ENCODE measurements at places on chromosomes 6 and 20. TPM values are rescaled to one million over a fixed set of nuclear protein-coding genes. Genes with fewer than 3 reads are reported as not detected.
A peak's percentile ranks its signal among the peaks of the same experiment; 100 is the strongest.

DNA sequence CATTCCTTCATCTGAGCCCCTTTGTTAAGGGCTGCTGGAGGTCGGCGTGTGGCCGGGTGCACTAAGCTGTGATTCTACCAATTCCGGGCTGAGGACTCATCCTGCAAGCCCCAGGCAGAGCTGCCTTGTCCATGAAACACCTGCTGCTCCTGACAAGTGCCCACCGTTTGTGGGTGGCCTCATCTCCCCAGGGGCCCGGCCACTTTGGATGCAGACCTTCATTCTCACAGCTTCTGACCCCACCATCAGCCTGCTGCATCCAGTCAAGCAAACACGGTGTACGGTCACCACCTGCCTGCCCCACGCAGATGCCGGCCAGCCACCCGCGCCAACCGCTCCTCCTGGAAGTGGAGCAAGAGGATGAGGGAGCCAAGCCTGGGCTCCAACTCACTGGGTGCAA lies 382.7 kb downstream of the THBS2 start:
- no peaks in the 10 kb centered on the region for H3K36me3 ChIP-seq
- peaks cover 2% of the 10 kb centered on the region for H3K27me3 ChIP-seq
- no peak overlapping the region for H3K4me3 ChIP-seq
- no peak for DNase-seq

Gene HLA-F
- total RNA-seq: 12.7 TPM

GRCh38 chr6:52900536-52900935 lies 9.0 kb downstream of the GSTA3 start:
- DNase-seq: no peak
- no peak overlapping the region for H3K27ac ChIP-seq
- H3K27me3 ChIP-seq: no peaks in the 10 kb centered on the region
- H3K4me3 ChIP-seq: no peak overlapping the region
- H3K4me1 ChIP-seq: no peaks in the 10 kb centered on the region
- H3K36me3 ChIP-seq: no peaks in the 10 kb centered on the region

Gene HNF4A
- total RNA-seq: not detected

- H3K4me3 ChIP-seq: no peak overlapping the region
- no peaks in the 10 kb centered on the region for H3K27me3 ChIP-seq
- DNase-seq: no peak
- peaks cover 6% of the 10 kb centered on the region for H3K4me1 ChIP-seq
- H3K36me3 ChIP-seq: no peaks in the 10 kb centered on the region
Observed at GRCh38 chr6:71393981-71394432, 105.4 kb downstream of the OGFRL1 start.

DNA sequence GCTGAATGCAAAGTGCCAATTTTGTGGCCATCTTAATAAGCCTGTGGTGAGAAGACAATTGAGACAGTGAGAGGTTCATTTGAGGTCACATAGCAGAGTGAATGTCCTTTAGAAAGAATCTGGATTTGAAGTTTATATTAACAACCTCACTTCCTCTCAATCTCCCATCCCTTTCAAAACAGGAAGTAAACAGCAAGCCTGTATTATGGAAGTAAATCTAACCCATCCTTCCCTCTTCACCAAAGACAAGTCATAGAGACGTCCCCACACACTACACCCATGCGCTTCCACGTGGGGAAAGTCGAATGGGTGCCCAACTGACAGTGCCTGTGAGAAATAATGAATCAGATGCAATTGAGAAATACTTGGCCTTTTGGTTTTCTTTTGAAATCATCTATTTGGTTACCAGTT lies 28.8 kb upstream of the CCND3 start:
- no peaks in the 10 kb centered on the region for H3K36me3 ChIP-seq
- H3K27ac ChIP-seq: no peak overlapping the region

Gene DNAH8
- total RNA-seq: 0.10 TPM

Gene CTCFL
- total RNA-seq: 0.28 TPM

DNA sequence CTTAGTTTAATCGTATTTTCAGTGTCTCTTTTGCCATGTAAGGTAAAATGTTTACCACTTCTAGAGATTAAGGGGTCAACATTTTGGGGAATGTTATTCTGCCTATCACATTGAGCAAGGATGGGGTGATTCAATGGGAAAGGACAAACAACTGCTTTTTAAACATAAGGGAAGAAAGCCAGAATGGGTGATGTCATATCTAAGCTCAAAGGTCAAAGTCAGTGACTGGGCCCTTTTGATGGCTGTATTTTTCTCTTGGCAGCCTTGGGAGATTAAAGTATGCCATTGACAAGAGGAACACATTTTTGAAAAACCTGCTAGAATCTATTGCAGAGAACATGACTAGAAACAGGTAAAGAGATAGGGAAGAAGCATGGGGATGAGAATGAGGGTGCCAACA lies 477.3 kb upstream of the IRAK1BP1 start:
- no peak overlapping the region for H3K27ac ChIP-seq
- H3K4me3 ChIP-seq: no peak overlapping the region
- no peaks in the 10 kb centered on the region for H3K36me3 ChIP-seq
- no peaks in the 10 kb centered on the region for H3K27me3 ChIP-seq

GRCh38 chr20:50188287-50188688 lies 2.3 kb upstream of the CEBPB start:
- peaks cover 22% of the 10 kb centered on the region for H3K4me1 ChIP-seq
- no peak overlapping the region for H3K4me3 ChIP-seq
- H3K27ac ChIP-seq: no peak overlapping the region
- H3K27me3 ChIP-seq: peaks cover 13% of the 10 kb centered on the region

Gene ADGRG6
- 42.2 TPM for total RNA-seq

GRCh38 chr20:57619051-57619831 lies 985 bp downstream of the ZBP1 start:
- H3K4me1 ChIP-seq: no peaks in the 10 kb centered on the region
- no peak for DNase-seq
- H3K4me3 ChIP-seq: no peak overlapping the region
- H3K27ac ChIP-seq: no peak overlapping the region
- no peaks in the 10 kb centered on the region for H3K36me3 ChIP-seq

Gene DZANK1
- 3.2 TPM for total RNA-seq

DNA sequence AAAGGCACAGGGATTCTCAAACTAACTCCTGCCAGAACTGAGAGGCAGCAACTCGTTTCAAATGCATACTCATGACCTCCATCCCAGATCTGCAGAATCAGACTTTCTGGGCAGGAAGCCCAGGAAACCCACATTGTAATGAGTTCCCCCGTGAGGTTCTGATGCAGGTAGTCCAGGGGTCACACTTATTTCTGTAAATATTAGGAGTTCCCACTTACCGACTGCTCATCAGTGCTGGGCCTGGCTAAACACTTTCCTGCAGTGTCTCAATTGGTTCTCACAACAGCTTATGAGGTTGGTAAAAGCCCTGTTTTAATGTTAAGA lies 11.6 kb downstream of the DUSP15 start:
- DNase-seq: no peak
- no peak overlapping the region for H3K27ac ChIP-seq
- no peak overlapping the region for H3K4me3 ChIP-seq
- H3K36me3 ChIP-seq: peaks cover 8% of the 10 kb centered on the region

Gene FOXP4
- 3.5 TPM for total RNA-seq

DNA sequence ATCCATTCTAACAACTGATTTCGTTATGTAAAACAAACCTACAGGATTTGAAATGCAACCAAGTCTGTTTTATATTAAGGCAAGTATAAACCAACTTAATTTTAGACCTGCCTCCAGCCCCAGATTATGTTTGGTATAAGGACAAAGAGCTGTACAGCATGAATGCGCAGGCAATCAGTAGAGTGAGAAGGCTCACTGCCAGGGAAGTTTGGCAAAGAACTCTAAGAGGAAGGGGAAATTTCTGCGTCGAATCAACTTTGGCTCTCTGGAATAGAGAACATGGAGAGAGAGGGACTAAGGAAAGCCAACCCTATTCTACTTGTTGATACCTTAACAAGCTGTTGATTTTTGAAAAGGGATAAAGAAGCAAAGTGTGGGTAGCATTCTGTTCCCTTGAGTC lies 96.9 kb upstream of the FOXO3 start:
- peaks cover 3% of the 10 kb centered on the region for H3K4me1 ChIP-seq
- no peaks in the 10 kb centered on the region for H3K36me3 ChIP-seq
- H3K4me3 ChIP-seq: no peak overlapping the region

GRCh38 chr6:57013521-57013926 lies 33.0 kb upstream of the KIAA1586 start:
- no peaks in the 10 kb centered on the region for H3K27me3 ChIP-seq
- no peak for DNase-seq
- no peak overlapping the region for H3K27ac ChIP-seq
- no peaks in the 10 kb centered on the region for H3K36me3 ChIP-seq
- H3K4me1 ChIP-seq: no peaks in the 10 kb centered on the region

DNA sequence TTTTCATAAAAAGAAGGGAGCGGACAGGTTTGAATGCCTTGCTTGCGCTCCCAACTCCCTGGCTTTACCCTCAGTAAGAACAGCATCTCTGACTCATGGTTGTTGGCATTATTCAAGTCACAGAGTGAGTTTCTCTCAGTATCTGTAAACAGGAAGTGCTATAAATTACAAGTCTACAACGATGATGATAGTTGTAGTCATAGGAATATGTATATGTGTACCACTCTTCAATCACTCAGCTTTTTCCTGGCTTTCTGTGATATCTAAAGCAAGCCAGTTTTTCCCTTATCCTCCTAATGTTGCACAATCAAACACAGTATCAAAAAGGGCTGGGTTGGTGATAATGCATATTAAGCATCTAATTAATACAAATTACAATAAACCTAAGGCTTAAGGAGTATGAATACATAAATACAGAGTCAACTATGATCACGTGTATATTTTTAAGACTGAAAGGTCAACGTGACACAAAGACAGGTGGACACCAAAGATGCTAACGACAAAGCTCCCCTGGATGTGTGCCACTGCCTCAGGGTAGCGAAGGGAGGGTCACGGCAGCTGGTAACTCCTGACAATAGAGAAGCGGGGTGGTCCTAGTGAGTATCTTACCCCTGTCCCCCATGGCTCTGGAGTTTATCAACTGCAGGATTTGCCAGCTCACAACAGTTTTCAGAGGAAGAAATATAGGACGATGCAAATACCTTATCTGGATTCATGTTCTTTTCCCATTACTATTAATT lies 202.8 kb downstream of the BTBD9 start:
- no peak overlapping the region for H3K27ac ChIP-seq
- no peaks in the 10 kb centered on the region for H3K36me3 ChIP-seq
- H3K4me1 ChIP-seq: no peaks in the 10 kb centered on the region
- H3K27me3 ChIP-seq: no peaks in the 10 kb centered on the region
- DNase-seq: no peak
- H3K4me3 ChIP-seq: no peak overlapping the region

- H3K27ac ChIP-seq: peak overlapping the region; percentile 67
Observed at GRCh38 chr6:108847738-108848115, 495 bp upstream of the ARMC2 start.

- H3K27ac ChIP-seq: no peak overlapping the region
- H3K4me1 ChIP-seq: no peaks in the 10 kb centered on the region
Observed at GRCh38 chr6:131107151-131107550, 28.1 kb upstream of the AKAP7 start.

- H3K36me3 ChIP-seq: peaks cover 6% of the 10 kb centered on the region
- H3K4me1 ChIP-seq: no peaks in the 10 kb centered on the region
- no peak overlapping the region for H3K27ac ChIP-seq
- no peaks in the 10 kb centered on the region for H3K27me3 ChIP-seq
- no peak for DNase-seq
Observed at GRCh38 chr6:43683708-43684455, 3.7 kb downstream of the MRPS18A start.

- no peaks in the 10 kb centered on the region for H3K27me3 ChIP-seq
- H3K27ac ChIP-seq: no peak overlapping the region
- H3K4me3 ChIP-seq: no peak overlapping the region
- no peaks in the 10 kb centered on the region for H3K36me3 ChIP-seq
- H3K4me1 ChIP-seq: peaks cover 13% of the 10 kb centered on the region
Observed at GRCh38 chr6:158655569-158656450, 6.0 kb downstream of the SYTL3 start.

- no peak for DNase-seq
- H3K36me3 ChIP-seq: no peaks in the 10 kb centered on the region
- no peak overlapping the region for H3K27ac ChIP-seq
Observed at GRCh38 chr20:33054791-33055190, 1.1 kb downstream of the BPIFB3 start.

Gene MCM3
- 31.9 TPM for total RNA-seq

Gene DEF6
- 6.2 TPM for total RNA-seq

DNA sequence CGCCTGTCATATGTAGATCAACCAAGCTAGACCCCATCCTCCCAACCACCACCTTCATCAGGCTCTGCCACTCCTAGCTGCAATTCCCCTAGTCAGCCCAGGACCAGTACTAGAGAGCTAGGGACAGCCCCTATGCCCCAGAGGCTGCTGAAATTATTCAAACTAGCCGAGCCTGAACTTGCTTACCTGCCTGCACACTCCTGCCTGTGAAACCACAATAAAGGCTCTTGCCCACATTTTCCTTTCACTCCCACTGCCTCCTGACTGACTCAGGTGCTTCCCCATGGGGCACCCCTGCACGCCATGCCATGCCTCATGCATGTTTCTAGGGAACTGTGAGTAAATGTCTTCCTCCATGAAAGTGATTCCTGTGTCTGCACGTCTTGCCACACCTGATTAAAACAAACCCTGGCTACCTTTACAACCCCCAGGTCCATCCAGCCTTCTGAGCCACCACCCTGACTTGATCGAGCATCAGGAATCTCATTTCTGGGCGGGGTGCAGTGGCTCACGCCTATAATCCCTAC lies 66.5 kb upstream of the IER3 start:
- H3K27me3 ChIP-seq: no peaks in the 10 kb centered on the region
- no peaks in the 10 kb centered on the region for H3K36me3 ChIP-seq
- no peak overlapping the region for H3K4me3 ChIP-seq
- no peaks in the 10 kb centered on the region for H3K4me1 ChIP-seq
- no peak overlapping the region for H3K27ac ChIP-seq
- no peak for DNase-seq

GRCh38 chr6:54133186-54133585 lies 21.9 kb downstream of the MLIP start:
- H3K4me3 ChIP-seq: no peak overlapping the region
- no peak for DNase-seq

DNA sequence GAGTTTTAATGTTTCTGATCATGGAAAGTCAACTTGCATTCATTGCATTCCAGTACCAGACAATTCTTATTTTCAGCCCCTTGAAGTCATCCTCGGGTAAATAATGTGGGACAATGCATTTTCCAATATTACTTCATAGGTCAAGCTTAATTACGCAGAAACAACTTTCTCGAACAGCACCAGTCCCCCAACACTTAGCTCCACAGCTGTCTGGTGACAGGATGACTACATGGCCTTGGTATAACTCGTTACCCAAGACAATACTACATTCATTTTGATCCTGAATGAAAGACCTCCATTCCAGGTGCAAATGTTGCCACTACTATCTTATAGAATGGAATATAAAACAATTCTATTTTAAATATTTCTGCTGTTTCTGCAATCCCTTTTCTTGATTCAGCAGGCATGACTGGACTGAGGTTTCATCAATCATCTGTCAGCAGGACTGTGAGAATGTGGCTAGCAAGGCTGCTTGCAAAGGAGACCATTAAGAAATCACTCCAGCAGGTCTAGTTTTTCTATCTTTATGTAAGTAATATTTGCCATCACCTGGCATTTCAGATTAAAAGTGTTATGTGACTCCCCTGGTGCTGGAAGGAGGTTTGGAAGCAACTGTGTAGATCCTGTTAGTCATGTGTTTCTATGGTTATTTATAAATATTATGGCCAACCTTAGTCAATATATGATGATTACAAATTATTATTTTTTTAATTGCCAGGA lies 147.9 kb downstream of the HAO1 start:
- no peaks in the 10 kb centered on the region for H3K36me3 ChIP-seq
- H3K4me1 ChIP-seq: no peaks in the 10 kb centered on the region
- H3K27ac ChIP-seq: no peak overlapping the region
- DNase-seq: no peak

GRCh38 chr20:44924541-44924940 lies 14.7 kb downstream of the PABPC1L start:
- H3K27me3 ChIP-seq: no peaks in the 10 kb centered on the region
- DNase-seq: no peak
- no peak overlapping the region for H3K4me3 ChIP-seq
- peaks cover 23% of the 10 kb centered on the region for H3K36me3 ChIP-seq
